Osteoblast (primary cell): ENCODE measurements at places on chromosomes 11 and 22. TPM values are rescaled to one million over a fixed set of nuclear protein-coding genes. Genes with fewer than 3 reads are reported as not detected.

DNA sequence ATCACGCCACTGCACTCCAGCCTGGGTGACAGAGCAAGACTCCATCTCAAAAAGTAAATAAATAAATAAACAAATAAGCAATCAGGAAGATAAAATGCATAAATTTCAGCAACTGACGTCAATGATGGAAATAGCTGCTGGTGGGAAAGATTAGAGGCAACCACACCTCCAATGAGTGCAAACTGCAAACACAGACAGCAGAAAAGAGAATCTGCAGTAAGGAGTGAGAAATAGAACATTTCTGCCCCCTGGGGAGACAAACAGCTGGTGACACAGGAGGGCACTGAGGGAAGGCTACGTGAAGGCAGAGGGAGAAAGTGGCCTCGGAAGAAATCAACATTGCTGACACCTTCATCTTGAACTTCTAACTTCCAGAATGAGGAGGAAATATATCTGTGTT lies 6.5 kb downstream of the PI4KA start:
- H3K36me3 ChIP-seq = no peaks in the 10 kb centered on the region
- H3K4me1 ChIP-seq = peaks cover 11% of the 10 kb centered on the region
- no peak overlapping the region for H3K27ac ChIP-seq
- H3K4me3 ChIP-seq = no peak overlapping the region
- no peaks in the 10 kb centered on the region for H3K27me3 ChIP-seq
- no peak for DNase-seq

- no peaks in the 10 kb centered on the region for H3K36me3 ChIP-seq
- DNase-seq = peak; percentile 86
- H3K4me3 ChIP-seq = no peak overlapping the region
- peaks cover 37% of the 10 kb centered on the region for H3K4me1 ChIP-seq
- peak overlapping the region; percentile 97 for H3K27ac ChIP-seq
Measured at GRCh38 chr11:5618807-5619206, 6.0 kb upstream of the TRIM34 start.

GRCh38 chr11:77457340-77457739 lies 16.6 kb downstream of the PAK1 start:
- no peaks in the 10 kb centered on the region for H3K4me1 ChIP-seq
- peak; percentile 72 for DNase-seq
- peaks cover 28% of the 10 kb centered on the region for H3K27me3 ChIP-seq
- no peak overlapping the region for H3K4me3 ChIP-seq
- no peaks in the 10 kb centered on the region for H3K36me3 ChIP-seq

- no peak for DNase-seq
- no peak overlapping the region for H3K4me3 ChIP-seq
- H3K4me1 ChIP-seq = peaks cover 15% of the 10 kb centered on the region
- H3K27me3 ChIP-seq = no peaks in the 10 kb centered on the region
Measured at GRCh38 chr11:122673701-122674100, 18.2 kb downstream of the UBASH3B start.

- no peak overlapping the region for H3K27ac ChIP-seq
- H3K4me3 ChIP-seq = no peak overlapping the region
- no peaks in the 10 kb centered on the region for H3K36me3 ChIP-seq
- no peak for DNase-seq
- H3K27me3 ChIP-seq = no peaks in the 10 kb centered on the region
- H3K4me1 ChIP-seq = peaks cover 12% of the 10 kb centered on the region
Measured at GRCh38 chr11:33553486-33553885, 147.1 kb downstream of the C11orf91 start.

GRCh38 chr11:108117746-108118371 lies 3.5 kb upstream of the ACAT1 start:
- peaks cover 2% of the 10 kb centered on the region for H3K36me3 ChIP-seq
- H3K4me3 ChIP-seq = no peak overlapping the region
- H3K27me3 ChIP-seq = no peaks in the 10 kb centered on the region
- DNase-seq = peak; percentile 87

- DNase-seq = no peak
- no peak overlapping the region for H3K27ac ChIP-seq
- no peaks in the 10 kb centered on the region for H3K36me3 ChIP-seq
- H3K27me3 ChIP-seq = no peaks in the 10 kb centered on the region
Measured at GRCh38 chr11:112455791-112456190, 195.1 kb upstream of the PLET1 start.

GRCh38 chr11:132312161-132312560 lies 941.7 kb downstream of the NTM start:
- H3K27me3 ChIP-seq = no peaks in the 10 kb centered on the region
- peak; percentile 43 for DNase-seq
- no peak overlapping the region for H3K27ac ChIP-seq
- H3K4me1 ChIP-seq = peaks cover 9% of the 10 kb centered on the region

DNA sequence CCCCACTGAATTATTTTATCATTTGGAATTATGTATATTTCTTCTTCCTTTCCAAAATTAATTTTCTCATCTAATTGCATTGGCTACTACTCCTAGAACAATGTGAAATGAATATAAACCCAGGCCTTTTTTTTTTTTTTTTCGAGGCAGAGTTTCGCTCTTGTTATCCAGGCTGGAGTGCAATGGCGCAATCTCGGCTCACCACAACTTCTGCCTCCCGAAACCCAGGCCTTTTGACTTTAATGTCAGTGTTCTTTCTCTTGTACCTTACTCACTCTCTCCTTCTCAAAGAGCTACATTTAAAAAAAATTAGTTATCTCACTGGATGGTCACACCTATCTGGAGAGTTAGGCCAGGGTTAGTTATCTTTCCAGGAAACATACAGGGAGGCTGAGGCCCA lies 35.3 kb upstream of the LRRC32 start:
- no peak overlapping the region for H3K4me3 ChIP-seq
- H3K27me3 ChIP-seq = peaks cover 4% of the 10 kb centered on the region
- no peak overlapping the region for H3K27ac ChIP-seq
- H3K36me3 ChIP-seq = no peaks in the 10 kb centered on the region

- H3K4me1 ChIP-seq = no peaks in the 10 kb centered on the region
- H3K36me3 ChIP-seq = no peaks in the 10 kb centered on the region
- H3K27me3 ChIP-seq = peaks cover 5% of the 10 kb centered on the region
- no peak overlapping the region for H3K4me3 ChIP-seq
Measured at GRCh38 chr22:44459041-44459440, 39.0 kb downstream of the RTL6 start.

GRCh38 chr11:101049123-101049522 lies 80.5 kb downstream of the PGR start:
- H3K36me3 ChIP-seq = no peaks in the 10 kb centered on the region
- no peaks in the 10 kb centered on the region for H3K27me3 ChIP-seq

The GNAZ gene
- total RNA-seq = 0.29 and 0.72 TPM in 2 replicates

The HEPACAM gene
- under 0.01 TPM in 1 of 2 replicates, not detected in the other for total RNA-seq

The SSTR3 gene
- not detected in 2 replicates for total RNA-seq

The PANX2 gene
- total RNA-seq = under 0.01 and 0.29 TPM in 2 replicates

The CYB5R2 gene
- total RNA-seq = 9.1 and 14.8 TPM in 2 replicates

The GAB4 gene
- total RNA-seq = not detected in 2 replicates

The CARD16 gene
- 2.9 and 4.1 TPM in 2 replicates for total RNA-seq

The SMIM38 gene
- under 0.01 and 0.29 TPM in 2 replicates for total RNA-seq

The SMC1B gene
- total RNA-seq = not detected in 2 replicates
